ENCODE measurements at places on chromosomes 12 and 14. TPM values are rescaled to one million over a fixed set of nuclear protein-coding genes. Genes with fewer than 3 reads are reported as not detected.
A peak's percentile ranks its signal among the peaks of the same experiment; 100 is the strongest.

The REM2 gene
- 0.05 TPM for total RNA-seq

- DNase-seq = no peak
Measured at GRCh38 chr12:11457996-11458645, 62.8 kb upstream of the PRB2 start.

The ANO4 gene
- not detected for total RNA-seq

DNA sequence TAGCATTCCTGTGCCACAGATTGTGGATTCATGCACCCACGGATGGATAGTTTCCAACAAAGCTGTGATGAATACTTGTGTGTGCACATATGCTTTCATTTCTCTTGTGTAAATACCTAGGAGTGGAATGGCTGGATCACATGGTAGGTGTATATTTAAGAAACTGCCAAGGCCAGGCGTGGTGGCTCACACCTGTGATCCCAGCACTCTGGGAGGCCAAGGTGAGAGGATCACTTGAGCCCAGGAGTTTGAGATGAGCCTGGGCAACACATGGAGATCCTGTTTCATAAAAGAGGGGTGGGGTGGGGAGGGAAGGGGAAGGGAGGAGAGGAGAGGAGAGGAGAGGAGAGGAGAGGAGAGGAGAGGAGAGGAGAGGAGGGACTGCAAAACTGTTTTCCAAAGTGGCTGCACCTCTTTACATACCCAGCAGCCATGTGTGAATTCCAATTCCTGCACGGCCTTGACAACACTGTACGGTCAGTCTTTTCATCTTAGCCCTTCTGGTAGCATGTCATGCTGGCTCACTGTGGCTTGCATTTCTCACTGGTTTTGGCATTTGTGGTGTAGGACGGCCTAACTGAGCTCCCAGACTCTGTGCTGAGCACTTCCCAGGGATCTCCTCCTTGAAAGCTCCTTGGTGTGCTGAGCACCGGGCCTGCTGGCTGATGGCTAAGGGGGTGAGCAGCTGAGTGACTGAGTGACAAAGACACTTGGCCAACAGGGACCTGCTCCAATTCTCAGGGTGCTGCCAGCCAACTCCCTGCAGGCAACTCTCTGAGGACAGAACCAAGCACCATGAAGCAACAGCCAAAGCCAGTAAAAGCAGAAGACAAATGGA is 27.9 kb downstream of the SYNE3 start:
- no peak for DNase-seq

DNA sequence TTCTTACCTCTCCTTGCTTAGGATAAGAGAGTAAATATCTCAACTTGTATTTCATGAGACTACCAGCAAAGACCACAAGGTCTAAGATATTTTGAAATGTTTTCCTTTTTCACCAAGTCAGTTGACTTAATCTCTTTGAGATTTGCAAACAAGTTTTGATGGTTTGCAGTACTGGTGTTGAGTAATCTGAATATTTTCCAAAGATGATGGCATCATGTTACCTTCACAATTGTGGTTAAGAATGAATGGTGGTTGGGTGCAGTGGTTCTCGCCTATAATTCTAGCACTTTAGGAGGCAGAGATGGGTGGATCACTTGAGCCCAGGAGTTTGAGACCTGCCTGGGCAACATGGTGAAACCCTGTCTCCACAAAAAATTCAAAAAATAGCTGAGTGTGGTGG is 225.7 kb downstream of the TMTC2 start:
- DNase-seq = no peak

- peak; percentile 24 for DNase-seq
Measured at GRCh38 chr12:96218989-96219678, 25.0 kb downstream of the ELK3 start.

The RACGAP1 gene
- total RNA-seq = 194 TPM

GRCh38 chr12:41919526-41920261 is 225.0 kb downstream of the GXYLT1 start:
- DNase-seq = no peak

GRCh38 chr14:51539571-51540037 is 112.1 kb upstream of the FRMD6 start:
- peak; percentile 86 for DNase-seq

- DNase-seq = peak; percentile 62
Measured at GRCh38 chr12:116123451-116124258, 153.8 kb downstream of the MED13L start.

The RFLNA gene
- not detected for total RNA-seq

The GYS2 gene
- total RNA-seq = not detected

DNA sequence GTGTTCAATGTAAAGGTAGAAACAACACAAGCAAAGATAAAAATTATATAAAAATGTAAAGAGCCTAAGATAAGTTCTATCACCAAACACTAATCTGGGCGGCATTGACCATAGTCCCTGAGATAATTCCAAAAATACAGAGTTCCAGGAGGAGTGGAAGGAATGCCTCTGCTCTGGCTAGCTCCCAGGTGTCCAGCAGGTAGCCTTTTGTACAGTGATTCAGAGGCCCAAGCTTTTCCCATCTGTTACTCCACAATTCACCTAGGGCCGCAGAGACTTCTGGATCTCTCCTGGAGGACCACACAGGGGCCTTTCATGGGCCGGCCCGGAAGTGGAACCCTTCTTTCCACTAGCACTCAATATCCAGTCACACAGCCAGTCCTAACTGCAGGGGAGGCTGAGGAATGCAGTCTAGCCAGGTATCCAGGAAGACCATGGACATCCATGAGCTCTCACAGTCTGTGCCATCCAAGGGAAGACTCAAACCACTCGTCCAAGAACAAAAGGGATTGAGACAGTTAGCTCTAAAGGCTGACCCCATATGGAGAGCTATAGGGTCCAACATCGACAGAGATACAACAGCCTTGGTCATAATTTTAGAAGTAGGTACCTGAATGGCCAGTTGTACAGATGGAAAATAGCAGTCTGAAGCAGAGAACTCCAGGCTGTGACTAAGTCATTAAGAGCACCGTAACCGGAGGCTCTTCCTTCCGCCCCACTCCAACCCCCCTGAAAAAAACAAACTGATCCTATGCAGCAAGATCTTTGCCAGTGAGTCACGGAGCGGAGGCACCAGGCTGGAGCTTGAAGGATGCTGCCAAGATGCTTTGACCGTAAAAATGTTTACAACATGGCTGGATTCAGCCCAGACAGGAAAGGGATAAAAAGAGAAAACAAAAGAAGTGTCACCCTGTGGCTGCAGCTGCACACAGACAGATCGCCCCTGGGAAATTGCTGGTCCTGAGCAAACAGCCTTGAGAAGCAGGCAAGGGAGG is 204.8 kb downstream of the NUAK1 start:
- peak; percentile 95 for DNase-seq

The DNAI7 gene
- 0.88 TPM for total RNA-seq

GRCh38 chr14:66758031-66758613 is 250.2 kb downstream of the GPHN start:
- DNase-seq = no peak

The KIF26A gene
- total RNA-seq = 0.05 TPM

The KRT3 gene
- 0.08 TPM for total RNA-seq

The C12orf50 gene
- not detected for total RNA-seq

The ERBB3 gene
- total RNA-seq = not detected

DNA sequence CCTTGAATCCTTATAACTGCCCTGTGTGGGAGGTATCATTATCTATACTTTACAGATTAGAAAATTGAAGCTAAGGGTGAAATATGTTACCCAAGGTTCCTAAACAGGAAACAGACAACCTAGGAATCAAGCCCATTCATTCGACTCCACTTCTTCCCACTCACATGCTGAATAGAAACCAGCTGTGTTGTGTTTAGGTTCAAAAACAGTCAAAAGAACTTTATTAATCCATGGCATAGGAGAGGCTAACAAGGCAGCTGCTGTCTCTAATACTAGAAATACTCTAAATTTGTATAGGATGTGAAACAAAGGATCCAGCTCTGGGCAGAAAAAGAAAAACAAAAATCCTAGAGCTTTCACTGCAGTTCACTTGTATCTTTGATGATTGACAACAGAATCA is 9.9 kb downstream of the AMDHD1 start:
- no peak for DNase-seq

DNA sequence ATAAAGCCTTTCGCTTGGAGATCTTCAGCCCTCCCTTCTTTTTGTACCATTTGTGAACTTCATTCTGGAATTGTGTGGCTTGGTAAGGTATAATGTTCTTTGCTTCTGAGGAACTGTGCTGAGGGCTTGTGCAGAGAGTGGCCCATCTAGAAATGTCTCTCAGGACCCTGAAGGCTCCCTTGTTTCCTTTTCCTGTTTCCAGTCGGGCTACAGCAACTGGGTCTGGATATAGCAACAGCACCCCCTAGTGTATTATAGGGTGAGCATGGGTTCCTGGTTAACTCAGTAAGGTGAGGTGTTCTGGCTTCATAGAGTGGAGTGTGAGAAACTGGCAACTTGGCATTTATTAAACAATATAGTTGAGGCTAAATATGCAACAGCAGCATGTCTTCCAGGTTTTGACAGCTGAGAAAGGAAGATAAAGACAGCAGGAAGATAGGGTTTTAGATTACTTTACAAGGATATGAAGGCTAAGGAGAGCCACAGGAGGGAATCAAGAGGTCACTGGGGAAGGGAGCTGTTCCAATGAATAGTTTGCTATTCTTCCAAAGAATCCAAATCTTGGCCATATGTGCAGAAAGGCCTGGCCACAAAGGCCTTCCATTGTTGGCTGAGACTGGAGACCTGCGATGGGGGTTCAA is 49.1 kb upstream of the RNU6-8 start:
- DNase-seq = peak; percentile 62

The XPOT gene
- total RNA-seq = 65.9 TPM

DNA sequence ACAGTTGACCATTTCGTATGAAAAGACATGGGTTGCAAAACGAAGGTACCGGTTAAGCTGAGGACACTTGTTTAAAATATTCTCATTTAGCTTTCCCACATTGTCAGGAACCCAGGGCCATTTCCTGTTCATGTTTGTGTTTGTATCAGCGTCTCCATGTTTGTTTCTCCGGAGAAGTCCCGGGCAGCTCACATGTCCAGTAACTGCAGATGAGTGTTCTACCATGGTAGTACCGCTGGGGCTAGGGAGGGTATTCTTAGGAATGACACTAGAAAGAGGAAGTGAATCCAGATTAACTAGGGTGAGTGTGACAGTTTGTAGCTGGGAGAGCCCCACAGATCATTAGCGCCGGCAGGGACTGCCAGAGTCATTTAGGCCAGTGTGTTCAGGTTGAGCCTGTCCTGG is 50.0 kb upstream of the EVL start:
- no peak for DNase-seq

The PXMP2 gene
- total RNA-seq = 105 TPM

The CLEC4C gene
- not detected for total RNA-seq

DNA sequence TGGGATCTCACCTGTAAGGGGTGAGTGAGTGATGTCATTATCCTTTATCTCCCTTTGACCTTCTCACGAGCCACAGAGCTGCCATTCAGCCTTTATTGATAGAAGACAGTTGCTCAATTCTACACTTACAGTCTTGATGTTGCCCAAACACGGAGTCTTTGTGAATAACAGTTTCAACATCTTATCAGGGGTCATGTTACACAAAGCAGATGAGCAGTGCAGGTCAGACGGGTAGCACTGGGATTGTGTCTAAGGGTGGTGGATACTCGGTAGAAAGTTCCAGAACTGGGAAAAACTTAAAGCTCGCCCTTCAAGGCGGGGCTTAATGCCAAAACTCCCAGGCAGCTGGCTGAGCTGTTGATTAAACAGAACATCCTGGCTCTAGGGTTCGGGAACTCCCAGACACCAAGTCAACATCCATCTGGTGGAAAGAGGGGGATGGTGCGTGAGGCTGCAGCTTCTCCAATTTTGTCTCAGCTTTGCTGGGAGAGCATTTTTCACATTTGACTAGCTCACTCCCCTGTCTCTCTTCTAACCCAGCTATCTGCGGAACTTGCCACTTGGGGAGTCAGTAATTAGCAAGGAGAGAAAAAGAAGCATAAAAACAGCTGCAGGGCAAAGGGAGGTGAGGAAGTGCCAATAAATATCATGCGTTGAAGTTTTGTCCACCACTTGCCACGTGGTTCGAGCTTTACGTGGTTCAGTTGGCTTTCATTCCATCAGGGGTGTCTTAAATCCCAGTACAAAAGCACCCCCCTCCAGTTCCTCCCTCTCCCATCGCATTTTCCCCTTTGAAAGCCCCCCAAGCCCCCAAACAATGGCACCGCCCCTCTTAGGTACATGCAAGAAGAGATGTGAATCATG is 31.0 kb downstream of the FOXN4 start:
- DNase-seq = no peak

DNA sequence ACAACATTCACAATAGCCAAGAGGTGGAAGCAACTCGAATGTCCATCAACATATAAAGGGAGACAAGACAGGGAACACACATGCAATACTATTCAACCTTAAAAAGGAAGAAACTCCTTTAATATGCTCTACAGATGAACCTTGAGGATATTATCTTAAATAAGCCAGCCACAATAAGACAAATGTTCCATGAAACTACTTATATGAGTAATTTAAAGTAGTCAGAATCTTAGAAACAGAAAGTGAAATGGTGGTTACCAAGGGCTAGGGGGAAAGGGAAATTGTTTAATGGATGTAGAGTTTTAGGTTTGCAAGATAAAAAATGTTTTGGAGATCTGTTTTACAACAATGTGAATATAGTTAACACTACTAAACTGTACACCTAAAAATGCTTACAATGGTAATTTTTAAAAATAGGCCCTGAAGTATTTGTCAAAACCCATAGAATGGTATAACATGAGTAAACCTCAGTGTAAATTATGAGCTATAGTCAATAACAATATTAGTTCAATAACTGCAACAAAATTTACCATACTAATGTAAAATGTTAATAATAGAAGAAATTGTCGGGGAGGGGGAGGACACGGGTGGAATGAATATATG is 71.1 kb downstream of the EGLN3 start:
- no peak for DNase-seq

DNA sequence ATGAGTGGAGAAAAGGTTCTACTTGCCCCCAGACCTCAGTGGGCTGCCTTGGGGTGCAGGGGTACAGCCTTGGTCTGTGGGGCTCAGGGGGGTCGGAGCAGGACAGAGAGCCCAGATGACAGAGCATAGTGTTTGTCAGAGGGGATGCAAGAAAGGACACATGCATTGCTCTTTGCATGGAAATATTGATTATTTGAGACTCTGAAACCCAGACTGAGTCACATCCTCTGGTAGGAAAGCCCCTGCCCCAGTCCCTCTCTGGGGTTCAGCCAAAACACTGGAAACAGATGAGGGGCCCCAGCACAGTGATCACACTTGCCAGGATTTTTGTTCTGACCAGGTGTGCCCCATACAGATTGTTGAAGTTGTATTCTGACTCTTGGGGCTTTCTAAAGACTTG is 1094.4 kb downstream of the BCL11B start:
- no peak for DNase-seq

DNA sequence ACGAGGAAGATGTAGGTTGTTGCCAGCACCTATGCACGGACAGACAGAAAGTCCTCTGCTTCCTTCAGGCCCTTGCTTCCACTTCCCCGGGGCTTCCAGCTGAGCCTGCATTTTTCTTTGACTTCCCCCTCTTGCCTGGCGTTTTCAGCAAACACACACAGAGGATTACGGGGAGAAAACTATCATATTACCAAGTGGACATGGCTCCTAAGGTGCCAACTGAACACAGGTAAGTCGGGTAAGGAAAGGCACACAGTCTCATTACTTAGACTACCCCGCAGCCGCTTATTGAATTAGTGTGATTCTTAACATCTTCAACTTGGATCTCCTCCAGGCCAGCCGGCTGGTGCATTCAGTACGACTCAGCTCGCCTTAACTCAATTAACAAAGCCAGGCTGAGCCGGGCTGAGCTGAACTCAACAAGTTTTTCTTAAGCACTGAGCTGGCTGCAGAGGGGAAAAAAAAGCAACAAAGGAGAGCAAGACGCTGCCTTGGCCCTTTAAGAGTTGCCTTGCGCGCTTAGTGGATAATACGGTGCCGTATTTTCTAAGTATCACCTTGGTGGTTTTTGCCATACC is 19.2 kb upstream of the MAP1LC3B2 start:
- no peak for DNase-seq
